ENCODE measurements at places on chromosomes 1 and 21.
A peak's percentile ranks its signal among the peaks of the same experiment; 100 is the strongest.

GRCh38 chr1:43584204-43584603 is 53.5 kb downstream of the PTPRF start:
- ATAC-seq = no peak

- no peak for ATAC-seq
Measured at GRCh38 chr1:75310067-75310466, 175.9 kb downstream of the LHX8 start.

- ATAC-seq = no peak
Measured at GRCh38 chr1:77349275-77349674, 67.5 kb downstream of the AK5 start.

GRCh38 chr1:20896826-20897225 is 109.7 kb upstream of the HP1BP3 start:
- ATAC-seq = no peak

- ATAC-seq = peak; percentile 81
Measured at GRCh38 chr1:183590244-183591191, at the start of gene NCF2. NCF2 (minus strand) TSS chr1:183590459; CDS start chr1:183590329, 130 bp downstream.

DNA sequence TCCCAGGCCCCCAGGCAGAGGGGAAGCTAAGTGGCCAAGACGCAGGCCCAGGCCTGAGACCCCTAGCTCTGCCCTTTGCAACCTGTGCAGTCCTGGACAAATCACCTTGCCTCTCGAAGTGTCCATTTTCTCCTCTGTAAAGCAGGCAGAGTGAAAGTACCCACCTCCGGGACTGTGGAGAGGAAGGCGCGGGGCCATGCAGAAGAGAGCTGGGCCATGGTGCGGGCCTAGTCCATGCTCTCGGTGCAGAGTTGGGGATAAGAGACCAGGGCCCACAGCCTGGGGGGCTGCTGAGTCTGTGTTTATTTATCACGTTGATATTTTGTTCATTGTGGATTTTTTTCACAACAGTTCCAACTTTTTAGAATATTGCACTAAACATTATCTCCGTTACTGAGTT is 160.2 kb upstream of the VAMP3 start:
- ATAC-seq = no peak

GRCh38 chr1:204414016-204414415 is 2.4 kb upstream of the PPP1R15B start:
- no peak for ATAC-seq

GRCh38 chr1:200369131-200369530 is 40.7 kb downstream of the ZNF281 start:
- ATAC-seq = no peak

- ATAC-seq = no peak
Measured at GRCh38 chr1:240385985-240386978, 225.7 kb downstream of the GREM2 start.

- ATAC-seq = no peak
Measured at GRCh38 chr1:244162786-244163530, 111.9 kb downstream of the ZBTB18 start.
